Kasumi-1 (cell line): ENCODE measurements at places on chromosomes 1 and 21.

- no peak for DNase-seq
Measured at GRCh38 chr1:62389531-62389930, 47.3 kb upstream of the USP1 start.

DNA sequence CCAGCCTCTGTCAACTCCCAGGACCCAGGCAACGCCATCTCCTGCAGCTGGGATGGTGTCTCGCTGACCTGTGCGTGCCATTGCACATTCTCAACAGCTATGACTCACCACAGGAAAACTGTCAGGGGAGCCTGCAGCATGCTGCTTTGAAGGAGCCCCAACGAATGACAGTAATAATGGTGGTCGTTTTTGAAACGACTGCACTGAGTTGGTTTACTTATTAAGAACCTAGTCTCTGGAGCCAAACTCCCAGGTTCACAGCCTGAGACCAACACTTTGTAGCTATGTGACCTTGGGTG, 21.6 kb downstream of the TCEA3 start:
- no peak for DNase-seq

GRCh38 chr1:85282424-85282823, 6.0 kb upstream of the BCL10 start:
- DNase-seq: peak; percentile 25

DNA sequence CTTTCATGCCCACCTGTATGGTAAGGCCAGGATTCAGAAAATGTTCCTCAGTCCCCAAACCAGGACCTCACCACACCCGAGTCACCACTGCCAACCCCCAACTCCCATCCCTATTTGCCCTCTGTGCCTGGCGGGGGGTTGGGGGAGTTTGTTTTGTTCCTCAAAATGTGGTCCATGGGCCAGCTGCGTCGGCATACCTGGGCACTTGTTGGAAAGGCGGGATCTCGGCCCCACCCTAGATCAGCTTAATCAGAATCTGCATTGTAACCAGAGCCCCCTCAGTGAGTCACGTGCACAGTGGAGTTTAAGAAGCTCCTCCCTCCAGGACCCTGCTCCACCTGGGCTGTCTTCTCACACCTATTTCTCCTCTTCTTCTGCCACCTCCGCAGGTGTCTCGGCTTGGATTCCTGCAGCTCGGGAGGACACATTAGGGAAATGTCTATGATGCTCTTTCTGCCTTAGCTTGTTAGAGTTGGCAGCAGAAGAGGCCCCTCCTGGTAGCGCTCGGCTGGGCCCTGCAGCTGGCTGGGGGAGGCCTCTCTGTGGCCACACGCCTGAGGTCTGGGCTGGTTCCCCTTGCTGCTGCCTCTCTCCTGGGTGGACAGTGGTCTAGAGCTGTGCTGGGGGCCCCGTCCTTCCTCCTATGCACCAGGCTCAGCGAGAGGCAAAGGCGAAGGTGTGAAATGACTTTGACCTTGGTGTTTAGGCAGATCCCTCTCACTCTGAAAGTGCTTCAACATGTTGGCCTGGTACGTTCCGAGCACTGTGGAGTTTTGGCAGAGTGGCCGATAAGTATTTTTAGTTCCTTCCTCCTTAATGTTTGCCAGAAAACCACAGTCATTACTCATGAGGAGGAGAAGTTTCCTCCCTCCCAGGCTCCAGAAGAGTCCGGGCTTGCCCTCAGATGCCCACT, 41.8 kb upstream of the CAMTA1 start:
- peak; percentile 83 for DNase-seq

GRCh38 chr1:67855961-67856360, 22.7 kb upstream of the GNG12 start:
- no peak for DNase-seq

DNA sequence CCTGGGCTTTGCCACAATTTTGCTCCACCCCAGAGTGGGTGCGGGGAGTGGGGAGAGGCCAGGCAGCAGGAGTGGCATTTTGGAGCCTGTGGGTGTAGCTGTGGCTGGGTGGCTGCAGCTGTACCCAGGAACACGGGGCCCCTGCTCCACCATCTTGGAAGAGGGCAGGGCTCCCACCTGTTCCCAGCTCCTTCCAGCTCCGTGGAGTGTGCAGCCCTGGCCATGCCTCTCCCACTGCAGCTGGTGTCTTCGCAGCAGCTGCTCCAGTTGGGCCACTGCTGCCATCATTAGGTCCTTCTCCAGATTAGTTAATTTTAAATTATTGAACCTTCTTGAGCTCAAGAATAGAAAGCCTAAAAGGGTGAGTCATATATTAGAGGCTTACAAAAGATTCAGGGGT, 17.6 kb downstream of the FAM20B start:
- no peak for DNase-seq

DNA sequence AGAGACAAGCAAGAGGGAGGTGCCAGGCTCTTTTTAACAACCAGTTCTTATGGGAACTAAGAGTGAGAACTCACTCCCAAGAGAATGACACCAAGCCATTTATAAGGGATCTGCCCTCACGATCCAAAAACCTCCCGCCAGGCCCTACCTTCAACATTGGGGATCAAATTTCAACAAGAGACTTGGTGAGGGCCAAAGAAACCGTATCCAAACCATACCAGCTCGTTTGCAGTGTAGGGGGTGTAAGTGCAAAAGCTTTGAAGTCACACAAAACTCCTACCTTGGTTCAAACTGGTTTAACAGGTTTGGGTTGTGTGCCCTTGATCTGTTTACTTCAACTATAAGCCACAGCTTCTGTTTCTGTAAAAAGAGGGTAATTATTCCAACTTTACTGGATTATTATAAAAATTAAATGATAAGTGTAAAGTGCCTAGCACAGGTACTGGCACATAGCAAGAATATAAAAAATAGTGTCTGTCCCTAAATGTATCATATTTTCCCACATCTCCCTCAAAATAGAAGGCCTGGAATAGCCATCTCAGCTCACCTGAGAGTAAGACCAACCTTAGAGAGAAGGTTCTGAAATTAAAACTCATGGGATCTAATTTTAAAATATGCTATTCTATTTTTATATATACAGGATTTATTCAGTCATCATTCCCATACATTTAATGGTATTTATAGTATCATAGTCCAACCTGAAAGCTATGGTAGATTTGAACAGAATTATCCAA, 7.0 kb upstream of the USP25 start:
- no peak for DNase-seq

GRCh38 chr1:93592551-93592949, 89.1 kb downstream of the BCAR3 start:
- no peak for DNase-seq

DNA sequence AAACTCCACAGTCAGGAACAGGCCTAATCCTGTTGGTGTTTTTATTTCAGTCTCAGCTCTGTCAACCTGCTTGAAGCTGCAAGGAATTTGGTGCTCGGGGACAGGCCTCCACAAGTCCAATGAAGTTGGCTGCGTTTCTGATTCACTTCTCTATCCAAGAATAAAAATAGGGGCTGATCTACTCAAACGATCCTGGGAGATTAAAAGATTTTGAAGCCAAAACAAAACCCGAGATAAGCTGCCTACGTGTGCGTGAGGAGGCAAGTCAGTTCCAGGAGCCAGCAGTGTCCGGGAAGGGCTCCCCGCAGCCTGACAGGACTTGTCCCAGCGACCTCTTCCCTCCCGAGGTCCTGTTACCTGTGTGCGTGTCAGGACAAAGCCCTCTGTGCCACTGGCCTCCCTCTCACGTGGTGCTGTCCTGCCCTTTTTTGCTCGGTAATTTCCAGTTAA, 98.0 kb downstream of the ETS2 start:
- no peak for DNase-seq

GRCh38 chr1:85142753-85143152, 58.1 kb downstream of the SYDE2 start:
- DNase-seq: no peak

DNA sequence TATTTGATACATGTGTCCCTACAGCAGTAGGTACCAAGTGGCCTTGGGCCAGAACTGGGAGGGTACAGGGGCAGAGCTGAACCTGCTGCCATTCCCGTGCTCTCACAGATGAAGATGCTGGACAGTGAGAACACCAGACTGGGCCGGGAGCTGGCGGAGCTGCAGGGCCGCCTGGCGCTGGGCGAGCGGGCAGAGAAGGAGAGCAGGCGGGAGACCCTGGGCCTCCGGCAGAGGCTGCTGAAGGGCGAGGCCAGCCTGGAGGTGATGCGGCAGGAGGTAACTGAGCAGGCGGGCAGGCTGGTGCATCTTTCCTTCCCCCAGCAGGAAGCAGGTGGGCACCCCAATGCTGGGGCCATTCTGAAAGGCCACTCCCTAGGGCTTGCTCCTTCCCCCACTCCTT, 21.9 kb downstream of the MFAP2 start:
- no peak for DNase-seq

GRCh38 chr21:14064296-14064645, 146.5 kb downstream of the LIPI start:
- no peak for DNase-seq
